ENCODE measurements at places on chromosomes 2 and 18.

GRCh38 chr2:190443778-190444481 is 35.8 kb downstream of the MFSD6 start:
- DNase-seq, result no peak

DNA sequence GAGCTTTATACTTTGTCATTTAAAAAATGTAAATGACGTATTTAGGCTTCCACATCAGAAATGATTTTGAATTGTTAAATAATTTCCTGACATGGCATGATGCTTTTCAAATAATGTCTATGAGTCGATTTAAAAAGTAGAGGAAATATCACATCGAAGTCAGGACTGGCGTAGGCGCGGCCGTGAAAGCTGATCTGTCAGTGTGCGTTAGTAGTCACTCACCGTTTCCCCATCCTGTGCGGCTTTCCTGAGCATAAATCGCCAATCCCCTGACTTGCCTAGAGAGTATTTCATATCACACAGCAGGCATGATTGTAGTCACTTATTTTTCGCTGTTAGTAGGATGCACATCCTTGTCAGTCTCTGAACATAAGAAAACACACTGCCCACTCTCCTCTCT is 843.1 kb downstream of the SOCS6 start:
- no peak for DNase-seq

GRCh38 chr2:210536973-210537650 is 19.3 kb upstream of the CPS1 start:
- DNase-seq, result no peak

- no peak for DNase-seq
These were observed 2.7 kb downstream of the EPHA4 start for GRCh38 chr2:221569425-221569845.

- no peak for DNase-seq
These were observed 85.9 kb upstream of the RANBP2 start for GRCh38 chr2:108633409-108633808.

DNA sequence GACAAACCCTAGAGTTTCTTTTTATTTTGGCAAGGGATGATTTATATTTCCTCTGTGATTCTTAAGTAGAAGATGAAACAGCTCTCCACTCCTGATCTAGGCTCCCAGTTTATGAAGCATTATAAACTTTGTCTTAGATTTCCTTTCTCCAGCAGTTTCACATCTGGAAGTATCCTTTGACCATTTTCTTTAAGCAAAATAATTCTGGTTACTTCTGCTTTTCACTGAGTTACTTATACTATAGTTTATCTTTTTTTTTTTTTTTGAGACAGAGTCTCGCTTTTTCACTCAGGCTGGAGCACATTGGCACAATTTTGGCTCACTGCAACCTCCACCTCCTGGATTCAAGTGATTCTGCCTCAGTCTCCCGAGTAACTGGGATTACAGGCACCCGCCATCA is 45.5 kb downstream of the KCMF1 start:
- no peak for DNase-seq
